Activated CD4-positive, alpha-beta T cell treated with anti-CD3 and anti-CD28 coated beads, Interleukin-2, amount 10 ng/mL, durations not matched to agents 24 days and 14 days (primary cell): ENCODE measurements at places on chromosomes 16 and 17. TPM values are rescaled to one million over a fixed set of nuclear protein-coding genes. Genes with fewer than 3 reads are reported as not detected.

Gene DBNDD1
- 0.38 TPM in 1 of 2 replicates, not detected in the other for total RNA-seq

Gene TPSB2
- not detected in 2 replicates for total RNA-seq

Gene LRRC37A3
- total RNA-seq: 8.3 and 12.8 TPM in 2 replicates

Gene GNG13
- total RNA-seq: not detected in 2 replicates

Gene KRT10
- 26.4 and 27.8 TPM in 2 replicates for total RNA-seq

Gene P2RX1
- total RNA-seq: 0.47 and 0.78 TPM in 2 replicates

Gene MT3
- 5.9 and 9.3 TPM in 2 replicates for total RNA-seq

GRCh38 chr17:521561-522325 lies 169.1 kb upstream of the RPH3AL start:
- DNase-seq: no peak

DNA sequence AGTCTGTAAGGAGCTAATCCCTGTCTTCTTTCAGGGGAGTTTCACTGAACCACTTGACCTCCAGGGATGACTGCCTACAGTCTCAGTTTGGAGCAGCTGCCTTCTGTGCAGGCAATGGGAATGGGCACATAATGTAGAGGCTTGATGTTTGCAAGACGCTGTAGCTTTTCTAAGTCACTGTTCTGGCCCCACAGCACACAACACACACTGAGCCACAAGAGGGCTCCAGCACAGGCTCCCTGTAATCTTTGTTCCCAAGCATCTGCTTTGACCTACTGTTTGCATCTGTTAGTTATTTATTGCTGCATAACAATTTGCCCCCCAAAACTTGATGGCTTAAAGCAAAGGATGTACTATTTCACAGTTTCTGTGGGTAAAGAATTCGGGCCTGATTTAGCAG lies 419.0 kb upstream of the ASIC2 start:
- DNase-seq: no peak

DNA sequence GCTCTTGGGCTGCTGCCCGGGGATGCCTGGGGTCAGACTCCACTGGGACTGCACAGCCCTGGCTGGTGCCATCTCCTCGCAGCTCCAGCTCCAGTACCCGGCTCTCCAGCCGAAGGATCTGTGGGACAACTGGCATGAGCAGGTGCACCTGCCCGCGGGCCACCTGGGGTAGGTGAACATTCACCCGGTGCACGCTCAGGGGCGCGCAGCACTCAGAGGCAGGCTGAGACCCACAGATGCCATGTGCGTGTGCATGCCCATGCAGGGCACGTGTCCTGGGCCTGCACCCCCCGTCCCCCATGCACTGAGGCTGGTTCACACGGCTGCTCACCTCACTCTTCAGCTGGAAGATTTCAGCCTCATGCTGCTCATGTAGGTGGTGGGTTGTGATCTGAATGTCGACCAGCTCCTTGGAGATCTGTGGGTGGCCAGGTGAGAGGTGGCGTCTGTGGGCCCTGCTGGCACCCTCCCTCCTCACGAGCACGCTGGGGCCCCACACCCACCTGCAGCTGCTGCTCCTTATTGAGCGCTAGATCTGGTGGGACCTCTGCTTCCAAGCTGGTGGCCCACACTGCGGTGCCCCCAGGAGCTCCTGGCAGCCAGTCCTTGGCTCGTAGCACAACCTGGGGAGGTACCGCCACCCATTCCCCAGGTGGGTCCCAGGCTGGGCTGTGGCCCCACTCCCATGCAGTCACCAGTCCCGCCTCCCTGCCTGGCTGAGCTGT lies 618 bp downstream of the CCDC78 start:
- DNase-seq: no peak

- peak; percentile 77 for DNase-seq
These were observed 431 bp downstream of the DYNC1LI2 start for GRCh38 chr16:66751053-66751302.

DNA sequence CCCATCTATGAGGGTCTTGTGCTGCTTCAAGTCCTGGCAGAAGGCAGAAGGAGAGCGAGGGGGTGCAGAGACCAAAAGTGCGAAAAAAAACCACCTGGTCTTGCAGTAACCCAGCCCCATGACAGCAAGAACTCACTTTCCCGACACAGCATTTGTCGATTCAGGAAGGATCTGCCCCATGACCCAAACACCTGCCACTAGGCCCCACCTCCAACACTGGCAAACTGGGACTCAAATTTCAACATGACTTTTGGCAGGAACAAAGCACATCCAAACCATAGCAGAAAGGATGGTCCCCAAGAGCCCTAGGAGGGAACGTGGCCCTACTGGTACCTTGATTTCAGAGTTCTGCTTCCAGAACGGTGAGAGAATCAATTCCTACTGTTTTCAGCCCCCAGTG lies 34.7 kb upstream of the KLHDC4 start:
- DNase-seq: no peak

GRCh38 chr16:48300391-48300856 lies 53.1 kb upstream of the ABCC11 start:
- DNase-seq: no peak

GRCh38 chr17:2850991-2851390 lies 54.8 kb downstream of the RAP1GAP2 start:
- no peak for DNase-seq

DNA sequence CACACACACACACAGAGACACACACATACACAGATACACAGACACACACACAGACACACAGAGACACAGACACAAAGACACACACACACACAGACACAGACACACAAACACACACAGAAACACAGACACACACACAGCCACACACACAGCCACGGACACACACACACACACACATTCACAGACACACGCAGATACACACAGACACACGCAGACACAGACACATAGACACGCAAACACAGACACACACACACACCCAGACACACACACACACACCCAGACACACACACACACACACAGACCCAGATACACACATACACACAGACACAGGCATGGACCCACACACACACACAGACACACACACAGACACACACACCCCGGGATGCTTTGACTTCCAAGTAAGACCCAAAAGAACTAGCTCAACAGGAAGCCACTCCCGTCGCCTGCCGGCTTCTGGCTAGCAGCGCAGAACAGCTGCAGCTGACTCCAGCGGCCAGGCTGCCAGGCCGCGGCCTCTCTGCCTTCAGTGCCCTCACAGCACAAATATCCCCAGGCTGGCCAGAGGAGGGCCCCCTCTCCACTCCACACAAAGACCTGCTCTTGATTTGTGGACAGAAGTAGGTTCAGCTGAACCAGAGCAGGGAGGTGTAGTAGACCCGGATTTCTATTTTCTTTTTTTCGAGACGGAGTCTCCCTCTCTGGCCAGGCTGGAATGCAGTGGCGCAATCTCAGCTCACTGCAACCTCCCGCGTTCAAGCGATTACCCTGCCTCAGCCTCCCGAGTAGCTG lies 6.0 kb upstream of the CHRNE start:
- peak; percentile 93 for DNase-seq

- no peak for DNase-seq
These were observed 64.8 kb upstream of the KIFC3 start for GRCh38 chr16:57867000-57867561.

GRCh38 chr16:48613061-48613957 lies 3.3 kb upstream of the N4BP1 start:
- peak; percentile 91 for DNase-seq

GRCh38 chr16:14087181-14087580 lies 16.1 kb downstream of the MRTFB start:
- DNase-seq: no peak

- no peak for DNase-seq
These were observed 631 bp downstream of the UTP6 start for GRCh38 chr17:31900877-31901276.

- DNase-seq: peak; percentile 80
These were observed 16.6 kb downstream of the RMI2 start for GRCh38 chr16:11361701-11362451.

- no peak for DNase-seq
These were observed 56.5 kb upstream of the XYLT1 start for GRCh38 chr16:17526956-17527937.

DNA sequence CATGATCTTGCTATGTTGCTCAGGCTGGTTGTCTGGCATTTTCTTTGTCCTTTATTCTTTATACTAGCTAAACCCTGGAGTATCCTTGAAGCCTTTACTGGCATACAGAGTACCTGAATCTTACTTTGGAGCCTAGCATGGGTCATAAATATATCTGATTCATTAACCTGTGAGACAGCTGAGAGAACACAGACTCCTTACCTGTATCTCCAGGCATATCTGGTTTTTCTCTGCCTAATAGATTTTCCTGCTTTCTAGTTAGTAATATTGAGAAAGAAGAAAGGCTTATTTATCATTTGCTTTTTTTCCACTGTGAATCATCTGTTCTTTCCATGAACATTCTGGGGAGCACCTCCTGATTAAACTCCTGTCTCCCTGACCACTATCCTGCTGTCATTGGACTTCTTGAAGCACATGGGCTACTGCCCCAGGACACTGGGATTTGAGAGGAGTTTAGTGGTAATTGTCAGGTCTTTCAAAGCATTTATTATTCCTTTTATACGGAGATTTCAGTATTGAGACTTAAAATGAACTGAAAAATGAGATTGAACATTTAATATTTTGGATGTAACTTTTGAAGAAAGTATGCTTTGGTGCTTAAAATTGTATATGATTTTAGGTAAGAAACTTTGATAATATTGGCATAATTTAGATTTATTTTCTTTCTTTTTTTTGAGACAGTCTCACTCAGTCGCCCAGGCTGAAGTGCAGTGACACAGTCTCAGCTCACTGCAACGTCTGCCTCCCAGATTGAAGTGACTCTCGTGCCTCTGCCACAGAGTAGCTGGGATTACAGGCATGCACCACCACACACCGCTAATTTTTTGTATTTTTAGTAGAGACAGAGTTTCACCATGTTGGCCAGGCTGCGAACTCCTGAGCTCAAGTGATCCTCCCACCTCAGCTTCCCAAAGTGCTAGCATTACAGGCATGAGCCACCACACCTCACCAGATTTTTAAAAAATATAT lies 8.6 kb downstream of the PDP2 start:
- no peak for DNase-seq

- peak; percentile 90 for DNase-seq
These were observed 2.0 kb upstream of the ARRB2 start for GRCh38 chr17:4708436-4708835.

DNA sequence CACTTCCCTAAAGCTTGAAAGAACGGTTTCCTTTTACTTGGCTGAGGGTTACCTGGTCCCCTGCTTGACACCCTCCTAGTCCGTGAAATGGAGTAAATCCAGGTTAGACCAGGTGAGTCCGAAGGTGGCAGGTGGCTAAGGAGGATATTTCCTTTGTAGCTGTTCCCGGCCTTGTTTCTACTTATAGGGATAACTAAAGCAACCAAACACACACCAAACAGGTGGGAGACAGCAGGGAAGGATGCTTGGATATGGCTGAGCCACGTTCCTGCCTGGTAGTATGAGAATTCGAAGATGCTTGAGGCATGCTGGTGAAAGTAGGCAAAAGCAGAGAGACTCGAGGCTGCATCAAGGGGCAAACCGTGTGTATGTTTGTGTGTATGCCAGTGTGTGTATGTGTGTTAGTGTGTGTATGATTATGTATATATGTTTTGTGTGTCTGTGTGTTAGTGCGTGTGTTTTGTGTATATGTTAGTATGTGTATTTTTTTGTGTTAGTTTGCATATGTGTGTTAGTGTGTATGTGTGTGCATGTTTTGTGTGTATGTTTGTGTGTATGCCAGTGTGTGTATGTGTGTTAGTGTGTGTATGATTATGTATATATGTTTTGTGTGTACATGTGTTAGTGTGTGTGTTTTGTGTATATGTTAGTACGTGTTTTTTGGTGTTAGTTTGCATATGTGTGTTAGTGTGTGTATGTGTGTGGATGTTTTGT lies 28.9 kb downstream of the RBFOX1 start:
- DNase-seq: no peak

- DNase-seq: no peak
These were observed 25.7 kb downstream of the MAP3K3 start for GRCh38 chr17:63647936-63648335.

GRCh38 chr17:3896108-3896967 lies 3.5 kb upstream of the CAMKK1 start:
- no peak for DNase-seq

DNA sequence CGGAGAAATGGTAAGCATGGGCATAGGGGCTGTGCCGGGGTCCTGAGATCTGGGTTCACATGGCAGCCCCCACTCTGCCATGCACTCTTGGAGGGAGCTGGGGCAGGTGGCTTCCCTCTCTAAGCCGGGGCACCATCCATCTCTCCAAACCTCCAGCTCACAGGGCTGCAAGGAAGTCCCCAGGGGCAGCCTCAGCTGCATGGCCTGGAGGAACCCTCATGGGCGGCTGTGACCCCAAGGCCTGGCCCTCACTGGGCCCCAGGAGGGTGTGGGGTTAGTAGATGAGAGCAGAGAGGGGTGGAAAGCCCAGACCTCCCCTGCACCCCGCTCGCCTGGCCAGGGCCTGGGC lies 2.6 kb downstream of the CTRB2 start:
- DNase-seq: no peak

- DNase-seq: no peak
These were observed 686.8 kb upstream of the KIF2B start for GRCh38 chr17:53135969-53136368.

DNA sequence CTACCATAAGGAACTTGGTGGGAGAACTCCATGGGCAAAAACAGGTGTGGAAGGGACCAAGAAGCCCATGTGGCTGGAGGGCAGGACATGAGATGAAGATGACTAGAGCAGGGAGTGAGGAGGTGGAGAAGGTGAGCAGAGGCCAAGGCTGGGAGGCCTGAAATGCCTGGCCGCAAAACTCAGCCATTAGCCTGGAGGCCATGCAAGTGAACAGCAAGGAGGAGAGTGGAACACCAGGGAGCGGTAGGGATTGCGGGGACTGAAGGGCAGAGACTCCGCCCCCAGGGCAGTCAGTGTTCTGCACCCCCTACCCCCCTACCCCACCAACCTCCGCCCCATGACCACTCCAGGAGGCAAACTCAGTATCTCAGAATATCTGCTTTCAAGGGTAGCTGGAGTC lies 17.0 kb downstream of the BCL7C start:
- DNase-seq: no peak

GRCh38 chr17:81240761-81241160 lies 1.6 kb downstream of the NDUFAF8 start:
- DNase-seq: no peak

DNA sequence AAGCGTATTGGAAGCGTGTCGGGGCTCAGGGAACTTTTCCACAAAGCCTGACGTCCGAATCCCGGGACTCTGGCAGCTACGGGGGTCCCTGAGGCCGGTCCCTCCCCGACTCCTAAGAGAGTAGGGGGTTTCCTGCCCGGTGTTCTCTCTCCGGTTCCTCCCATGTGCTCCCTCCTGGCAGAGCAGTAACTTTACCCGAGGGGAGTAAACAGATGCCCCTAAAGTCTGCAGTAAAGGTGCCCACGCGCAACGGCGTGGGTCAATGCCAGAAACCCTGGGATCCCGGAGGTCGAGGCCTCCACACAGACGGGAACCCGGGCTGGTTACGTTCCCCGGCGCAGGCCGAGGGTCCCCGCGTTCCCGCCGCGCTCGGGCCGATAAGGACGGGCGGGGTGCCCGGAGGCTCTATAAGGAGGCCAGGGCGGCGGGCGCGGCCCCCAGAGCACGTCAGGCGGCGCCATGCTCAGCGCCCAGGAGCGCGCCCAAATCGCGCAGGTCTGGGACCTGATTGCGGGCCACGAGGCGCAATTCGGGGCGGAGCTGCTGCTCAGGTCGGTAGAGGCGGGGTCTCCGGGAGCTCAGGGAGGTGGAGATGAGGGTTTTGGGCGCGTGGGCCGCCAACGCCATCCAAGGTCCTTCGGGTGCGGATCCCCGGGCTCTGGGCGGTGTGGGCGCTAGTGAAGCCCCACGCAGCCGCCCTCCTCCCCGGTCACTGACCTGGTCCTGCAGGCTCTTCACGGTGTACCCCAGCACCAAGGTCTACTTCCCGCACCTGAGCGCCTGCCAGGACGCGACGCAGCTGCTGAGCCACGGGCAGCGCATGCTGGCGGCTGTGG lies at the start of gene HBM:
HBM (plus strand) TSS at position 440 of the 836 bp plus-strand sequence; CDS start at position 460, 20 bp downstream.
- peak; percentile 64 for DNase-seq

- no peak for DNase-seq
These were observed 3.5 kb upstream of the TRIM47 start for GRCh38 chr17:75881678-75882454.

GRCh38 chr17:56159826-56160380 lies 6.6 kb downstream of the ANKFN1 start:
- DNase-seq: no peak
